SK-N-SH (cell line): ENCODE measurements at places on chromosomes 2 and 18. TPM values are rescaled to one million over a fixed set of nuclear protein-coding genes. Genes with fewer than 3 reads are reported as not detected.

DNA sequence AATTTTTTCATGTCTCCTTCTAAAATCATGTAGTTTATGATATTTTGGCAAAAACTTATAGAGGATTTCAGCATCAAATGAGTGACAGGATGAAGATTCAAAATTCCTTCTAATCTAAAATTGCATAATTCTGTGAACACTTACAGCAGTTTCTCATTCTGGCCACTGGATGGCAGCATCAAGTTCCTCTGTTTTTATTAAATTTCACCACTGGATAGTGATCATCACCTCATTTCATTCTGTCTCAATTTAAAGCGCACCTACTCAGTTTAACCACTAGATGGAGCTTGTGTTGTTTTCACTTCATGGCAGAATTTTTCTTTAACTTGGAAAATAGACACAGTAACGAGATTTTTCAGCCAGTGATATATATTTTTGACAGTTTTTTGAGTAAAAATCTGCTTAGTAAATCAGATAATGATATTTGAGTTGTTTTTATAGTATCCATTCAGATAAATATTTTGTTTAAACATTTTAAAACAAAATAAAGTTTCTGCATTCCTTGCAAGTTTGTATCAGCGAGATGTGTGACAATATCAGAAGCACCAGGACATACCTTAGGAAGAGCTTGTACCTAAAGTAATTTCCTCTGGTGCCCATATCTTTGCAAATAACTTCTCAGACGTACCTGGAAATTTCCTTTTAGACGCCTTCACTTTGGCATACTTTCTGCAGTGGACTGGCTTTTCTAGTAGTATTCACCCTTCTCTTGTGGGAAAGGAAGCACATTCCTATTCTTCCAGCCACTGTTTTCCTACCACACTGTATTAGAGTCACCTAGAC, 94.7 kb upstream of the ARHGAP15 start:
- H3K4me3 ChIP-seq: no peak overlapping the region
- no peaks in the 10 kb centered on the region for H3K27me3 ChIP-seq
- peak; percentile 57 for DNase-seq
- H3K27ac ChIP-seq: no peak overlapping the region

The PIEZO2 gene
- polyA plus RNA-seq: not detected in 2 replicates

DNA sequence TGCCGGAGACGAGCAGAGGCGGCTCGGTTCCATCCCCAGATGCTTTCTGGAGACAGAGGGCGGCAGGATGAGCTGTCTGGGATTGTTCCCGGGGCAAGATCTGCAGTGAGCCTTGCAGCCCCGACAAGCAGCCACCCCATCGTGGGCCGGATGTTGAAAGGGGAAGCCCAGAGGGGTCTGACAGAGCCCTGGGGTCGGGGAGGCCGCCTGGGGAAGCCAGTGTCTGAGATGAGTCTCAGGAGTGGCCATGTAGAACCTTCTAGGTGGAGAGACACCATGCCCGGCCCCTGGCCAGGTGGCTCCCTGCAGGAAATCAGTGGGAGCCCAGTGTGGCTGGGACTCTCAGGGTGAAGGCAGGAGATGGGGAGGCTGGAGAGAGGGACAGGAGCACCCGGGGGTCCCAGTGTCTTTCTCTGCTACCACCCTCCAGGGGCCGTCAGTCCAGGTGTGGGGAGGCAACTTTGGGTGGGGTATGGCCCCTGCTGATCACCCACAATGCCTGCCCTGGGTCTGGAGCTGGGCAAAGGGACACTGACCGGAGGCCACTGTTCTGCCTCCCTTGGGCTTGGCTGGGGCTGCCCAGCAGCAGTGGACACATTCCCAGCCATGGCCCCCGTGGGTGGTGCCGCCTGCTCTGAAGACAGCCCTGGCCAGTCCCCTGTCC, 128.3 kb upstream of the HS6ST1 start:
- H3K27ac ChIP-seq: no peak overlapping the region
- peaks cover 71% of the 10 kb centered on the region for H3K4me1 ChIP-seq
- no peak overlapping the region for H3K4me3 ChIP-seq
- H3K27me3 ChIP-seq: no peaks in the 10 kb centered on the region

- no peak for DNase-seq
- H3K27ac ChIP-seq: no peak overlapping the region
- H3K4me3 ChIP-seq: no peak overlapping the region
- H3K36me3 ChIP-seq: no peaks in the 10 kb centered on the region
- peaks cover 55% of the 10 kb centered on the region for H3K4me1 ChIP-seq
- H3K27me3 ChIP-seq: no peaks in the 10 kb centered on the region
These were observed 37.2 kb downstream of the ODC1 start for GRCh38 chr2:10410823-10411437.

DNA sequence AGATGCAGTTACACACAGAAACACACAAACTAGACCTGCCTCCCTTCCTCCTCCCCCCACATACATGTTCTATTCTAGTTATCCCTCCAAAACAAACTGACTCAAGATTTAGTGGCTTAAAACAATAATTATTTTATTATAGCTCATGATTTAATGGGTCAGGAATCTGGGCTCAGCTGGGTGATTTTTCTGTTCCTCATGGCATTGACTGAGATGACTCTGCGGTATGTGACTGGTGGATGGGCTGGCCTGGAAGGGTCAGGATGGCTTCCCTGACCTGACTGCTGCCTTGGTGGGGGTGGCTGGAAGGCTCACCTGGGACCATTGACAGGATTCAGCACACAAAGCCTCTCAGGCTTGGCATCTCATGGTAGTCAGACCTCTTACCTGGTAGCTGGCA, 33.7 kb upstream of the NTSR2 start:
- H3K36me3 ChIP-seq: no peaks in the 10 kb centered on the region
- no peaks in the 10 kb centered on the region for H3K27me3 ChIP-seq
- no peak overlapping the region for H3K27ac ChIP-seq
- no peak for DNase-seq
